Germinal center (tissue), 1 donor: ENCODE measurements at places on chromosomes 6 and 20.

DNA sequence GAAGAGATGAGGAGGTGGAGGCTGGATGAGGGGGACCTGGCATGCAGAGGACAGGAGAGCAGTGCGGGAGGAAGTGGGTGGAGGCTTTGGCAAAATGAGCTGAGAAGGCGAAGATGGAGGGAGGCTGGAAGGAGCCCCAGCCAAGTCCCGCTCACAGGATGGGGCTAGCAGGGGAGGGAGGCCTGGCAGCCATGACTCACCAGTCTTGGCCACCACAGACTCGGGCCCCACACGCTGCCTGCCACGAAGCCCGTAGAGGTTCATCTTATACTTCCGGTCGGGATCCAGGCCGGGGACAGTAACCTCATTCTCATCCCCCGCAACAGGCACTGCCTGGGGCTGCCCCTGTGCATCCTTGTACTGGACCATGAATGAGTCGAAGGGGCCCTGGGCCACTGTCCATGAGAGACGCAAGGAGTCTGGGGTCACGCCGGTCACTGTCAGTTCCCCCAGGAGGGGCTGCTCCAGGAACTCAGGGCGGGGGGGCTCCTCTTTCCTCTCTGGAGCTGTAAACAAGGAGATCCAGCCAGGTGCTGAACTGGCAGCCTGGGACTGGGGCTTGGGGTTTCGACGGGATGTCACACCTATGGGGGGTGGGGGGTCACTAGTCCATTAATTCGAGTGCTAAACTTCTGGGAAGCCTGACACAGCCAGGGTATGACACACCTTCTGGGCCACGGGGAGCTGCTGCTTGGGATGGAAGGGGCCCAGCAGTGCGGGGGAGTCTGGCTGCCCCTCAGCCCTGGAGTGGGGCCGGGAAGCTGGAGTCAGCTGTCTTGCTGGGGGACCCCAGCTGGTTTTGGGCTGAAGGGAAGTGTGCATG, 27.8 kb downstream of the TNXB start:
- DNase-seq = no peak

DNA sequence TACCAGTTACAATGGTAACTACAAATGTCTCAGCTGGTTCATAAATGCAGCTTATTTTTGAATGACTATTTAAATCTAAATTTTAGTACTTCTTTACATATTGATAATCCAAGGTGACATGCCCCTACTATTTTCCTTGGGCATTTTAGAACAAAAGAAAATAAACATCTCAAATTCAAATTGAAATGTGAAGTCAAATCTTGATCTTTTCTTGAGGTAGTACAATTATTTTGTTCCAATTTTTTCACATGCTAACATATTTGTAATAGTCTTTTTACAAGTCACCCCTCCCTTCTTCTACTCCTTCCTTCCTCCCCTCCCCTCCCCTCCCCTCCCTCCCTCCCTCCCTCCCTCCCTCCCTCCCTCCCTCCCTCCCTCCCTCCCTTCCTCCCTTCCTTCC, 370.1 kb upstream of the MMS22L start:
- DNase-seq = no peak

DNA sequence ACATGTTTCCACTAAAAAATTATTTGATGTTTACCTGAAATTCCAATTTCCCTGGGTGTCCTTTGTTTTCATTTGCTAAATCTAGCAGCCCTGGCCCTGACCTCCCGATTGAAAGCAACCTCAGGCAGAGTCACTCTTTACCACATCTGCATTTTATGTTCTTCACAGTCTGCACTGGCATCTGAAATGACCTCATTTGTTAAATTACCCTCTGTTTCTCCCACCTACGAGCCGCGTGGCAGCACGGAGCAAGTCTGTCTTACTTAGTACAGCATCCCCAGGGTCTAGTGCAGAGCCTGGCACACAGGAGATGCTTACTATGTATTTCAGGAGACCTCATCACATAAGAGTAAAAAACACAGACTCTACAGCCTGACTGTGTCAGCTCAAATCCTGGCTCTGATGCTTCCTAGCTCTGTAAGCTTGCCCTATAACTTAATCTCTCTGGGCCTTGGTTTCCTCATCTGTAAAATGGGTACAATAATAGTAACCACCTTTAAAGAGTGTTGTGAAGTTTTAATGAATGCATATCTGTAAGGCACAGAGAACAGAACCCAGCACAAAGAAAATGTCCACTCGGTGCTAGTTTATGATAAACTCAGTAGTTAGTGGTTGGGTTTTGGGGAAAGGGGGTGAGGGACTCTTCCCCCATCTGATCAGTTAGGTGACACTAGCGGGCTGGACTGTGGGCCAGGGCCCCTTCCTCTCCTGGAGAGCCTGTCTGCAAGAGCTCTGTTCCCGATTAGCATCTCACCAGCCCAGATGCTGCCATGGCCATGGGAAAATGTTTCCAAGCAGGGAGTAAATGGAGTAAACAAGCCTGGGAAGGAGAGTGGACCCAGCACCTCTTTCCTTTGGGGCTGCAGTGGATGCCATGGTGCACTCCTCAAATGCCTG, 88.2 kb downstream of the PREX1 start:
- DNase-seq = no peak

- no peak for DNase-seq
Observed at GRCh38 chr6:134182528-134182927, 130.1 kb upstream of the SLC2A12 start.

- peak; percentile 32 for DNase-seq
Observed at GRCh38 chr6:34284563-34285447, 36.0 kb upstream of the SMIM29 start.

GRCh38 chr6:117681162-117681741, 6.0 kb downstream of the NUS1 start:
- no peak for DNase-seq

GRCh38 chr6:30590509-30590908, 19.3 kb downstream of the ABCF1 start:
- no peak for DNase-seq
